Activated naive CD4-positive, alpha-beta T cell treated with anti-CD3 and anti-CD28 coated beads, Interleukin-2, amount 10 ng/mL, durations not matched to agents 7 days and 5 days (primary cell): ENCODE measurements at places on chromosomes 12 and 14.

DNA sequence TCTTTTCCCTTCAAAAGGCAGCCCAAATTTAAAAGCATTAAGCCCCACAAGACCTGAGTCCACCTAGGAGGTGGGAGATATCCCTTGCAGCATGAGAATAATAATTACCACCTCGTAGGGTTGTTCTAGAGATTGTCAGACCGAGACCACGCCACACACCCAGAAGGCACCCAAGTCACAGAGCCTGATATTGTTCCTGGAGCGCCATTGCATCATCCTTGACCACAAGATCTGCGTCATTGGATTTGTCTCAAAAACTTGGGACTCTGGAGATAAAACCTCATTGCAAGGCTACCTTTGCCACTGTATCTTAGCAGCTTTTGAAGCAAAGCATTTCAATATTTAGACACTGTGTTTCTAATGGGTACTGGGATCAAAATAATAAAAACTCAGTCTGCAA, 29.4 kb upstream of the PPP2R5C start:
- no peak for DNase-seq
- H3K27me3 ChIP-seq, result peaks cover 1% of the 10 kb centered on the region
- H3K4me3 ChIP-seq, result peak overlapping the region; percentile 58
- peaks cover 6% of the 10 kb centered on the region for H3K36me3 ChIP-seq
- H3K4me1 ChIP-seq, result peaks cover 47% of the 10 kb centered on the region

DNA sequence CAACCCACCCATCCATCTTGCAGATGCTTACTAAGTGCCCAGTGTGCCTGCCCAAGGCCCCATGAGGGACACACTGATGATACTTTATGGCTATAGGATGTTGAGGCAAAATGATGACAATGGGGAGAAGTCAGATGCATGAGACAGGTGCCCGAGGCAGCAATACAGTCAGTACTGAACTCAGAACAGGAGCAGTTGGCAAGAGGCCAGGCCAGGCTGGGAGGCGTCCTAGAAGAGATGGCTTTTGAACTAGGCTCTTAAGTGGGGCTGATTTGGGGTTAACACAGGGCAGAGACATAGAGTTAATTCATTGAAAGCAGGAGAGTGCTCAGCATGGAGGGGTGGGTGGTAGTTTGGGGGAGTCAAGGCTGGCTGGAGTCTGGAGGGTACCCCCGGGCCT, 15.6 kb downstream of the PLBD2 start:
- no peak for DNase-seq
- no peaks in the 10 kb centered on the region for H3K27me3 ChIP-seq
- H3K27ac ChIP-seq, result no peak overlapping the region

DNA sequence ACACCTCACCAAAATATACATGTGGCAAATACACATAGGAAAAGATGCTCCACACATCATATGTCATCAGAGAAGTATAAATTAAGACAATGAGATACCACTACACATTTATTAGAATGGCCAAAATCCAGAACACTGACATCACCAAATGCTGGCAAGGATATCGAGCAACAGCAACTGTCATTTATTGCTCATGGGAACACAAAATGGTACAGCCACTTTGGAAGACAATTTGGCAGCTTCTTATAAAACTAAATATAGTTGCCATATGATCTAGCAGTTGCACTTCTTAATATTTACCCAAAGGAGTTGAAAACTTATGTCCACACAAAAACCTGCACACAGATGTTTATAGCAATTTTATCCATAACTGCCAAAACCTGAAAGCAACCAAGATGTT, 7.0 kb upstream of the KCNK13 start:
- H3K4me3 ChIP-seq, result no peak overlapping the region
- H3K27me3 ChIP-seq, result peaks cover 44% of the 10 kb centered on the region
- no peaks in the 10 kb centered on the region for H3K36me3 ChIP-seq
- no peak overlapping the region for H3K27ac ChIP-seq

GRCh38 chr14:62689733-62690132, 355.5 kb downstream of the KCNH5 start:
- H3K27ac ChIP-seq, result no peak overlapping the region
- H3K4me3 ChIP-seq, result no peak overlapping the region
- DNase-seq, result no peak
- no peaks in the 10 kb centered on the region for H3K4me1 ChIP-seq

- no peaks in the 10 kb centered on the region for H3K4me1 ChIP-seq
- no peaks in the 10 kb centered on the region for H3K36me3 ChIP-seq
- no peak overlapping the region for H3K27ac ChIP-seq
These were observed 2.3 kb upstream of the MYO1H start for GRCh38 chr12:109345428-109345827.

GRCh38 chr12:21801522-21802288, 27.2 kb upstream of the KCNJ8 start:
- H3K27me3 ChIP-seq, result no peaks in the 10 kb centered on the region
- no peak for DNase-seq
- H3K27ac ChIP-seq, result no peak overlapping the region
- no peak overlapping the region for H3K4me3 ChIP-seq
- no peaks in the 10 kb centered on the region for H3K4me1 ChIP-seq

DNA sequence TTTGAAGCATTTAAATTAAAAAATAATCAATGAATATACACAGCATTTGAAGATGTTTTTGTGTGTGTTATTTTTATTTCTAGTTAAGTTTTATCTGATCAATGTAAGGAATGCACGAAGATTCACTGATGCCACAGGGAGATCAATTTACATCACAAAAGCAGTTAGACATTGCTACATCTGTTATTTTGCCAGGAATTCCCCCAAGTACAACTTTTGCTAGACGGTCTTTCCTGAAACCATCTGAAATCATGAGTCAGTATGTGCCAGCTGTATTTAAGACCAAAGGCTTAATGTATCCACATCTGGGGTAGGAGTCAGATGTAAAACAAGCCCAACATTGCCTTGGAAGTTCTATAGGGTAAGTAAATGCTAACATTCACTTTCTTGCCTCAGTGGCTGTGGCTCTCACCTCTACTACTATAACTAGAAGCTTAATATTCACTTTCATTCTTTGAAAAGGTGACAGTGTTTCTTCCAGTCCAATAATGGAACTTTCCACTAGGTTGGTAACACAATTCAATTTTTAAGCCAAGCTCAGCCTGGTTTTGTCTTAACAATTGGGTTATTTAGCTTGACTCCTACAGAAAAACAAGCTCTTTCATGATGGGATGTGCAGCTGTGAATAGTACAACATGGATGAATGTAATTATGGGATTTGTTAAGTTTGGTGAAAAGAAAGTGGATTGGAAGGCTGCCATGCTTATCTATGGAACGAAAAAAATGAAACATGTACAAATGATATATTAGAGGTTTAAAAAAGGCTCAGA, 385.4 kb upstream of the TMEM132C start:
- H3K27me3 ChIP-seq, result no peaks in the 10 kb centered on the region
- DNase-seq, result no peak
- no peak overlapping the region for H3K27ac ChIP-seq
- no peaks in the 10 kb centered on the region for H3K36me3 ChIP-seq
- no peak overlapping the region for H3K4me3 ChIP-seq
- no peaks in the 10 kb centered on the region for H3K4me1 ChIP-seq

GRCh38 chr12:89163918-89164317, 188.4 kb downstream of the DUSP6 start:
- peaks cover 3% of the 10 kb centered on the region for H3K36me3 ChIP-seq
- H3K4me1 ChIP-seq, result peaks cover 20% of the 10 kb centered on the region
- no peak overlapping the region for H3K27ac ChIP-seq
- no peak overlapping the region for H3K4me3 ChIP-seq
- no peak for DNase-seq
- H3K27me3 ChIP-seq, result no peaks in the 10 kb centered on the region

- H3K36me3 ChIP-seq, result peaks cover 5% of the 10 kb centered on the region
- no peaks in the 10 kb centered on the region for H3K27me3 ChIP-seq
- H3K4me3 ChIP-seq, result peak overlapping the region; percentile 34
- DNase-seq, result peak; percentile 56
- H3K4me1 ChIP-seq, result peaks cover 33% of the 10 kb centered on the region
These were observed 21.9 kb upstream of the CERS5 start for GRCh38 chr12:50188875-50189575.

- no peaks in the 10 kb centered on the region for H3K4me1 ChIP-seq
- H3K27ac ChIP-seq, result no peak overlapping the region
- H3K27me3 ChIP-seq, result peaks cover 11% of the 10 kb centered on the region
- no peaks in the 10 kb centered on the region for H3K36me3 ChIP-seq
- DNase-seq, result no peak
These were observed 24.5 kb upstream of the IGF1 start for GRCh38 chr12:102504871-102505270.

- no peak overlapping the region for H3K4me3 ChIP-seq
- H3K36me3 ChIP-seq, result no peaks in the 10 kb centered on the region
- H3K27ac ChIP-seq, result no peak overlapping the region
- DNase-seq, result no peak
- no peaks in the 10 kb centered on the region for H3K4me1 ChIP-seq
- no peaks in the 10 kb centered on the region for H3K27me3 ChIP-seq
These were observed 46.7 kb downstream of the HSPB8 start for GRCh38 chr12:119225454-119225853.

DNA sequence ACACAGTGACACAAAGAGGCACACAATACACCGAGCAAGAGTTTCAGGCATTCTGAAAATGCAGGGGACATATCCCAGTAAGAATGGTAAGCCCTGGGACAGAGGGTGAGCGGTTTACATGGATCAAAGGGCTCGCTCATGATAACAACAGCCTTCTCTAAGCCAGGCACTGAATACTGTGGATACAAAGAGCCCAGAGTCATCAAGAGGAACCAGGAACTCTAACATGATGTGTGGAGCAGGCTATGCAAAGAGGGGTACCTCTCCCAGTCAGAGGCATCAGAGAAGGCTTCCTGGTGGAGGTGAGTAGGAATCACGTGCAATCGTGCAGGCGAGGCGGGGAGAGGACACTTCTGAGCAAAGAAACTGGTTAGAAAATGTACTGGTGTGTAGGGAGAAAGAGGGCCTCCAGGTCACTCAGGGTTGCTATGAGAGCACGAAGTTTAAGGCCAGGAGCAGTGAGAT, 76.9 kb upstream of the EEA1 start:
- no peak overlapping the region for H3K4me3 ChIP-seq
- H3K27ac ChIP-seq, result no peak overlapping the region
- H3K27me3 ChIP-seq, result no peaks in the 10 kb centered on the region
- H3K4me1 ChIP-seq, result no peaks in the 10 kb centered on the region
- H3K36me3 ChIP-seq, result no peaks in the 10 kb centered on the region
